T-helper 22 cell (primary cell): ENCODE measurements at places on chromosomes 4 and X.

DNA sequence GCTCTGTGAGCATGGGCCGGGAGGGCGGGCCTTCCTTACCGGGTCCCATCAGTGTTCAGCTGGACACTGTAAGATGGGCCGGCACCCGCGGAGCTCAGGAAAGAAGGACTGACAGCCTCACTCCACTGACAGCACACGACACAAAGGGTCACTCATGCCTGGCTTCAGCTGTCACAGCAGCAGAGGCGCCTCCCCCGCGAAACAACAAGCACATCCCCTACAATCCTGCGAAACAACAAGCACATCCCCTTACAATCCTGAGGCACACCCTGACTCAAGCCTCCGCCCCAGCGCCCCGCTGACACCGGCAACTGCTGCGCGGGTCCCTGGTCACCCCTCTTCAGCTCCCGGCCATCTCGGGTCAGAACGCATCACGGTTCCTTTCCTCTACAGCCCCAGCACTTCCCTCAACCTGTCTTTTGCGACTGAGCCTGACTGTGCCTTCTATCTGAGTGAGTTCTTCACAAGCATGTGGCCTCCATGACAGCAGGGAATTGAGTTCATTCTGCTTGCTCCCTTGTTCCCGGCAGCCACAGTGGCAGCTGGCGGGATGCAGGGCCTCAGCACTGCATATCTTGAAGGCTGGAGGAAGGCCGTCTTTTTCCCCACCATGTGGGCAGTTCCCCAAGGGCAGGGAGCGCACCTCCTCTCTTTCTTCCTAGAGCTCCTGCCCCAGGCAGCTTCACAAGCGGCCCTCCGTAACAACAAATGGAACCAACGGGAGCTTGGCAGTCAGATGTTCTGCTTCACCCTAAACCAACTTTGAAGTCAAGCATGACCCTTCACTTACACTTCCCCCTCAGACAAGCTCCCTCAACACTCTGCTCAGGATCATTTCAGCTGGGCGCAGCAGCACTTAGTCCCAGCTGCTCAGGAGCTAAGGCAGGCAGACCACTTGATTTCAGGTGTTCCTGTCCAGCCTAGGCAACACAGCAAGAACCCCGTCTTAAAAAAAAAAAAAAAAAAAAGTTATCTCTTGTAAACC, 39.6 kb downstream of the SCD5 start:
- DNase-seq, result no peak

- DNase-seq, result no peak
Measured at GRCh38 chr4:124913237-124913636, 200.7 kb upstream of the ANKRD50 start.

GRCh38 chr4:128793859-128794672, 15.4 kb upstream of the JADE1 start:
- no peak for DNase-seq

- DNase-seq, result no peak
Measured at GRCh38 chr4:16661813-16662212, 236.6 kb downstream of the LDB2 start.

DNA sequence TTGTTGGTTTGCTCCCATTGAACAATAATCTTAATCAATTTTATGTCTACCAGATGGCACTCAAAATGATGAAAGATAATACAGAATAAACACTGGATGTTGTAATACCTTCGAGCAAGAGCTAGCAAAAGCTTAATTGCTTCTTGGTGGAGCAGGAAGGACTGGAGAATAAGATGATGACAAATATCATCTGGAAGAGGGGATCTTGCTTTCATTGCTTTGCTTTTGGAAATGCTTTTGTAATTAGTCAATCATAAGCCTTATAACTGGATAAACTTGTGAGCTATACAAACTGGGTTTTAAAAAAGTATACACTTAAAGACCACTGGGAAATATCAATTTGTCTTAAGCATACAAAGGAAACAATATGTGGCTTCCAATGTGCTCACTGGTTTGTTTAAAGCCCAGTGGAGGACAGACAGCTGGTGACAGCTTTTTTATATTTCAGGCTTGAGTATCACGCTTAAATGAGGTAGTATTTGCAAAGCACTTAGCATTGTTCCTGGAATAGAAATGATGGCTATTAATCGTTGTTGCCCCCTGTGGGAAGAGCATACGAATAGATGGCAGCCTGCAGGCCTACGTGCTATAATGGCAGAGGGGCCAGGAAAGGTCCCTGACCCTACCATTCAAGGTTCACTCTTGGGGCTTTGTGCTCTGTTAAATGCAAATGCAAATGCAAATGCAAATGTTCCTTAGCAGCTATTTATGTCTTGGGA, 61.2 kb downstream of the TMEM150C start:
- DNase-seq, result no peak

GRCh38 chr4:78552389-78553042, 946 bp downstream of the ANXA3 start:
- DNase-seq, result no peak

- no peak for DNase-seq
Measured at GRCh38 chr4:158422546-158422945, 99.1 kb upstream of the RXFP1 start.

DNA sequence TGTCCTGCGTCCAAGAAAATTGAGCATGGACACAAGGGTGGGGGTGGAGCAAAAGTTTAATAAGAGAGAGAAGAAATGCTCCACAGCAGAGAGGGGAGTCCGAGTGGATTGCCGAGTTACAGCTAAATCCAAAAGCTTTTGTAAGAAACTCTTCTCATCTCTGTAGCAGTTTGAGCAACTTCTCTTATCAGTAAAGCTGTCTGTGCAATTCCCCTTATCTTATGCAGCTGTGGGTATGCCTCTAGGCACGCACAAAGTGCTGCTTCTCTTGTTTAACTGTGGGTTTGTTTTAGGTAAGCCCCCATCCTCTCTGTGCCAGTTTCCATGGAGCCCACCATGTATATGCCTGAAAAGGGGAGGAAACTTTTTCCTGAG, 44.8 kb downstream of the HMGB2 start:
- no peak for DNase-seq

DNA sequence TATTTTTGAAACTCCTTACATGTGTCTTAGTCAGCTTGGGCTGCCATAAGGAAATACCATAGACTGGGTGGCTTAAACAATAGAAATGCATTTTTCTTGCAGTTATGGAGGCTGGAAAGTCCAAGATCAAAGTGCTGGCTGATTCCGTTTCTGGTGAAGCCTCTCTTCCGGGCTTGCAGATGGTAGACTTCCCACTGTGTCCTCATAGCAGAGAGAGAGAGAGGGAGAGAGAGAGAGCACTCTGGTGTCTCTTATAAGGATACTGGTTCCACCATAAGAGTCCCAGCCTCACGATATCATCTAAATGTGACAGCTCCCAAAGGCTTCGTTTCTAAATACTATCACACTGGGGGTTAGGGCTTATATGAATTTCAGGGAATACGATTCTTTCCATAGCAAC, 39.7 kb downstream of the ENPEP start:
- no peak for DNase-seq

GRCh38 chrX:136666088-136666487, 18.1 kb downstream of the CD40LG start:
- no peak for DNase-seq

- DNase-seq, result no peak
Measured at GRCh38 chr4:33959519-33959918, 2284.8 kb downstream of the ARAP2 start.

DNA sequence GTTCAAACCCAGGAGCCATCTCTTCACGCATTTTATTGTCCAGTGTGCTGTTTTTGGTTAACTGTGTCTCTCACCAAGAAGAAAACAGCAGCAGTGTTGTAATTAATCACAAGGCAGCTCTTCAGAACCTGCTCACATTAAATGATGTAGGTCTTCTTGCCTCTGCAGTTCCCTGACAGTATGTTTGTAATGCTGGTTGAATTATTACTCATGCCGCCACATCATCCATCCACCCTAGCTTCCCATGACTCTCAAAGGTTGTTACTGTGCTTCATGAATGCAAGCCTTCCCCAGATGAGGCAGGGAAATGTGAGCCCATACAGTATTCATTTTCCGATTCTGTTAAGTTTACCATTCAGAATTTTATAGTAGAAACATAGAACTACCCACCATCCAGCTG, 17.4 kb downstream of the TLR10 start:
- DNase-seq, result no peak

- DNase-seq, result no peak
Measured at GRCh38 chrX:49264460-49264859, at the start of gene FOXP3. TSS of gene FOXP3 (minus strand) at chrX:49264710. CDS start at chrX:49258505, 6,205 bp downstream.

DNA sequence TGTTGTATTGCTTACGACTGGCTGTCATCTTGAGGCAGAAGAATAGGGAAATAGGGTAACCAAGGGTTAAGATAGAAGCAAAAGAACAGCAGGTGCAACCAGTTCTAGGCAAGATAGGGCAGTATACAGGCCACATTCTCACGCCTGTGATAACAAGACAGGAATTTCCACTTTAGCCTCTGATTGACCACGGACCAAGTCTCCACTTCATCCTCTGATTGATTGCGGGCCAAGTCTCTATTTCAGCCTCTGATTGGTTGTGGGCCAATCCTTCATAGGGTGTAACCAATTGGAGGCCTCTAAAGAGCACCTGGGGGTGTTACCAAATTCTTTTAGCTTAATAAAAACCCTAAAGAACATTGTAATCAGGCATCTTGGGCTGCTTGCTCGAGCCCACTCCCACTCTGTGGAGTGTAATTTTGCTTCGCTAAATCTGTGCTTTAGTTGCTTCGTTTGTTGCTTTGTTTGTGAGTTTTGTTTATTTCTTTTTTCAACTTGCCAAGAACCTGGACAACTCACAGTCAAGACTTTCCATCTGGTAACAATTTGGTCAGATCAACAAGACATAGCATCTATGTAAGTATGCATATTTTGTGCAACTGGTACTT, 8.7 kb upstream of the TBC1D9 start:
- no peak for DNase-seq

DNA sequence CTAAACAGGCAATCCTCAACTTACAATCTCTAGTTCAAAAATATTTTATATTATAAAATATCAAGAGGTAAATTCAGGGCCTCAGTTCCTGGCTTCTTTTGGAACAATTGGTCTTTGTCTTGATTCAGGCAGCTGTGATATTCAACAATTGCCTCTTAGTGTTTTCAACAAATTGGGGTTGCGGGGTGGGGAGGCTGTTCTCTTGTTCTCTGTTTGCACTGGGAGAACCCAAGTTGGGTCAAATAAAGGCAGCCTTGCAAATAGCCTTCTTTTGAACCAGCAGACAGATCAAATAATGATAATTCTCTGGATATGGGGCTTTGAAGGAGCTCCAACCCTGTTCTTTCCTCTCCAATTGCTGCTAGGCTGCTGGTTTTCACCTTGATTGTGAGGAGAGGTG, 142.5 kb downstream of the COL4A5 start:
- DNase-seq, result no peak

DNA sequence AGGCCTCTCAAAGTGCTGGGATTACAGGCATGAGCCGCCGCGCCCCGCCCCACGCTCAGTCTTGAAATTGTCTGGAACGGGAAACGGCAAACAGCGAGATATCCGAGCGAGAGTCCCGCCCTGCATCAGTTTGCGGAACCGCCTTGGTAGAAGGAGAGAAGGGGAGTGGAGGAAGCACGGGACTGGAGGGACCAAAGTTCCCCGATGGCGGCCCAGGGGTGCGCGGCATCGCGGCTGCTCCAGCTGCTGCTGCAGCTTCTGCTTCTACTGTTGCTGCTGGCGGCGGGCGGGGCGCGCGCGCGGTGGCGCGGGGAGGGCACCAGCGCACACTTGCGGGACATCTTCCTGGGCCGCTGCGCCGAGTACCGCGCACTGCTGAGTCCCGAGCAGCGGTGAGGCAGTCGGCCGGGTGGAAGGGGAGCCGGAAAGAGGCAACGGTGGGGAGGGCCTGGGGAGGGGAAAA, at the start of gene BST1:
Gene BST1, plus strand, starts transcription at position 125 of the 463 bp plus-strand sequence. Its CDS starts 80 bp downstream, at position 205.
- no peak for DNase-seq

DNA sequence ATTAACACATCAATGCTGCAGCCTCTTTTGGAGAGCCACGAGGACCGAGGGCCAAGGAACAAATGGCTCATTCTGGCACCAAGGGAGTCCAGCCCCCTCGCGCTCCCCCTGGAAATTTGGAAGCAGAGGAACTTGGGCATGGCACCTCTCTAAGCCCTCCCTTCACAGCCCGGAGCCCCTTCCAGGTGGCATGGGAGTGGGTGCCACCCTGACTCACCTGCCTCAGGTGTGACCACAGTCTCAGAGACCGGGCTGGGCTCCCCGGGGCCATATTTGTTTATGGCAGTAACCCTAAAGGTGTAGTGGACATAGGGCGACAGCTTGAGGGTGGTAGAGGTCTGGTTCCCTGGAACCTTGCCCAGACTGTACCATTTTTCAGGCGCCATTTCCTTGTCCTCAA, 18.8 kb downstream of the L1CAM start:
- DNase-seq, result no peak

- DNase-seq, result no peak
Measured at GRCh38 chr4:109207061-109207460, 95.4 kb downstream of the COL25A1 start.

- no peak for DNase-seq
Measured at GRCh38 chr4:25670991-25671390, 15.3 kb downstream of the SLC34A2 start.

DNA sequence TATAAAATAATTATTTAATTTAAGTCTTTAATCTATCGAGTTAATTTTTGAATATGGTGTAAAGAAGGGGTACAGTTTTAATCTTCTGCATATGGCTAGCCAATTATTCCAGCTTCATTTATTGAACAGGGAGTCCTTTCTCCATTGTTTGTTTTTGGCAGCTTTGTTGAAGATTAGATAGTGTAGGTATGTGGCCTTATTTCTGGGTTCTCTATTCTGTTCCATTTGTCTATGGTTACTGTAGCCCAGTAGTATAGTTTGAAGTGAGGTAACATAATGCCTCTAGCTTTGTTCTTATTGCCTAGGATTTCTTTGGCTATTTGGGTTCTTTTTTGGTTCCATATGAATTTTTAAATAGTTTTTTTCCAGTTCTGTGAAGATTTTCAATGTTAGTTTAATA, 48.3 kb downstream of the EMCN start:
- DNase-seq, result no peak

- DNase-seq, result no peak
Measured at GRCh38 chrX:154658957-154659356, 5.6 kb upstream of the CTAG2 start.

DNA sequence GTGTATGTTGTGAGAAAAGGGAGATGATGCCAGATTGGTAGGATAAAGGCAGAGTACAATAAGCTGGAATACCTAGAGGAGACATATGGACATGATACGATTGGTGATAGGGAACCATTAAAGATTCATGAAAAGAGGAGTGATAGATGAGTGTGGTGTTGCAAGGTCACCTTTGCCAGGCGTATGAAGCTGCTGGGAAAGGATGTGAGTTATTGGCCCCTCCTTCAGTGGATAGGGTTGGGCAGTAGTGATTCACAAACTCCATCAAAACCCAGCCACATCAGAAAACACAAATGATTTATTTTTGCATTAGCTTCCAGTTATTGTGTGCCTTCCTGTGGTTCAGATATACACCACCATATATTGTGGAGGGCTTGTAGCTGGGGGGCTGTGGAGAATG, 34.3 kb downstream of the TMEM164 start:
- no peak for DNase-seq

DNA sequence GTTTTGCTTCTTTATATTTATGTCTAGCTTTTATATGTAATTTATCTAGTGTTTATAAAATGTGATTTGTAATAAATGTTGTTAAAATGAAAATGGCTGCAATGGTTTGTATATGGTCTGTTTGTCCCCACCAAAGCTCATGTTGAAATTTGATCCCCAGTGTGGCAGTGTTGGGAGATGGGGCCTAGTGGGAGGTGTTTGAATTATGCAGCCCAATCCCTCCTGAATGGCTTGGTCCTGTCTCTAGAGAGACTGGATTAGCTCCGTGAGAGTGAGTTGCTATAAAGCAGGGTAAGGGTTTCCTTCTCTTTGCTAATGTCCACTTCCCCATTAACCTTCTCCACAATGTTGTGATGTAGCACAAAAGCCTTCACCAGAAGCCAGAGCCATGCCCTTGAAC, 30.0 kb upstream of the JADE3 start:
- DNase-seq, result no peak

GRCh38 chr4:86223472-86223871, 136.4 kb downstream of the MAPK10 start:
- DNase-seq, result no peak
